ENCODE measurements at places on chromosomes 13 and 19.
A peak's percentile ranks its signal among the peaks of the same experiment; 100 is the strongest.

GRCh38 chr19:49420227-49420626, 3.0 kb downstream of the PTH2 start:
- no peaks in the 10 kb centered on the region for H3K27me3 ChIP-seq
- peaks cover 57% of the 10 kb centered on the region for H3K4me1 ChIP-seq
- H3K36me3 ChIP-seq, result no peaks in the 10 kb centered on the region

DNA sequence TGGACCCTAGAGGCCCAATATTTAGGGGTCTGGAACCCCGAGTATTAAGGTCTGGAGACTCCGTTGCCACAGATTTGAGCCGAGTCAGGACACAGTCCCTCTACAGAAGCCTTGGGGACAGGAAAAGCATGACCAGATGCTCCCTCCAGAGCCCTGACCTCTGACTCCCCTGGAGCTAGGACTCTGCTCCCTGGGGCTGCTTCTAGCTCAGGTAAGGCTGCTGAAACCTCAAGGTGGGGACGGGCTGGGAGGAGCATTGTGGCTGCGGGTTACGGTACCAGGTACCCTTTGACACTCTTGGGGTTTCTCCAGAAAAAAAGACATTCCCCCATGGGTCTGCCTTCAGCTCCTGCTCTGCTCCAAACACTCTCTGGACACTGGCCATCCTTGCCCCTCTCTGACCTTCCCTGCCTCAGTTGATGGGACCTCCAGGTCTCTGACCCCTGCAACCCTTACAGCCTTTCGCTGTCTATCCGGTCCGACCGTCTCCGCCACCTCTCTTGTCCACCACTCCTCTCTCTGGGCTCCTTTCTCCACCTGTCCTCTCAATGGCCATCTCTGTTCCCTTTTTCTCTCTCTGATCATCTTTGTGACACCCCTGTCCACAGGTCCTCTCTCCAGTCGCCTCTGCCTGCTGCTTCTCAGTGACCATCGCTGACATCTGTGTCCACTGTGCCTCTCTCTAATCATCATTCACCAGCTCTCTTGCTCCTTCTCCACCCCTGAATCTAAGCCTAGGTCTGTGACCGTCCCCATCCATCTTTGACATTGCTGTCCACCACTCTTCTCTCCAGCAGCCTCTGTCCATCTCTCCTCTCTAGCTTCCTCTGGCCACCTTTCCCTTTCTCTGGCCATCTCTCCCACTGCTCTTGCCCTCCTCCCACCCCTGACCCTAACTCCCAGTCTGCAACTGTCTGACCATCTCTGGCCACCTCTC, 1.4 kb downstream of the LRFN3 start:
- no peaks in the 10 kb centered on the region for H3K36me3 ChIP-seq
- DNase-seq, result no peak
- H3K27ac ChIP-seq, result no peak overlapping the region
- H3K4me1 ChIP-seq, result peaks cover 30% of the 10 kb centered on the region
- no peaks in the 10 kb centered on the region for H3K27me3 ChIP-seq

DNA sequence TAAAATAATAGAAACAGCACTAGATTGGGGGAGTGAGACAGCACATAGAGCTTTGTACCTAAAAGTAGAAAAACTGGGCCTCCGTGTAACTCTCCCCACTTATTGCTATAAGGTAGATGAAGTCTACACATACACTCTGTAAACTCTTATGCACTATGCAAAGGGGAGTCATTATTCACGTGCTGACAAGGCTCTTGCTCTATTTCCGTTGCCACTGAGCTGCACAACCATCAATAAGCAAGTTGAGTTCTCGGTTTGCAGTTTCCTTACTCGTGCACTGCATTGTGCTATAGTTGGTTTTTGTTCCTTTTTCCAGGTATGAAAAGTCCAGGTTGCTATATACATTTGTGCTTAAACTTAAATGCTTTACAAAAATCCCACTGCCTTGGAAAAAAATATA, 294.0 kb upstream of the DACH1 start:
- no peak for DNase-seq
- H3K27me3 ChIP-seq, result no peaks in the 10 kb centered on the region
- no peaks in the 10 kb centered on the region for H3K36me3 ChIP-seq
- no peak overlapping the region for H3K4me3 ChIP-seq
- no peaks in the 10 kb centered on the region for H3K4me1 ChIP-seq

GRCh38 chr19:48135411-48135810, 24.8 kb upstream of the PLA2G4C start:
- H3K4me1 ChIP-seq, result no peaks in the 10 kb centered on the region
- no peaks in the 10 kb centered on the region for H3K36me3 ChIP-seq
- no peak overlapping the region for H3K27ac ChIP-seq
- peak; percentile 83 for DNase-seq
- H3K27me3 ChIP-seq, result no peaks in the 10 kb centered on the region

DNA sequence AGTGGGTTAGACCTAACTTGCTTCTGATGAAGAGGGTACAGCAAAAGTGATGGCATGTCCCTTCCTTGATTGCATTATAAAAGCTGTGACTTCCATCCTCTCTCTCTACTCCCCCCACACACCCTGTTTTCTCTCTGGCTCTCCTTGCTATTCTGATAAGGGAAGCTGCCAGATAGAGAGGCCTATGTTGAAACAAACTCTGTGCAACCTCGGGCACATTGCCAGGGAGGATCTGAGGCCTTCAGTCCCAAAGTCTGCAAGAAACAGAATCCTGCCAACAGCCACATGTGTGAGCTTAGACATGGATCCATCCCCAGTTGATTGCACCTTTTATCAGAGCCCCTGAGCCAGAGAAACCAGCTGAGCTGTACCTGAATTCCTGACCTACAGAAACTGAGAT, 44.8 kb upstream of the ARGLU1 start:
- H3K4me1 ChIP-seq, result no peaks in the 10 kb centered on the region
- no peaks in the 10 kb centered on the region for H3K27me3 ChIP-seq
- H3K27ac ChIP-seq, result no peak overlapping the region
- no peak overlapping the region for H3K4me3 ChIP-seq

- H3K36me3 ChIP-seq, result no peaks in the 10 kb centered on the region
- no peaks in the 10 kb centered on the region for H3K27me3 ChIP-seq
- no peak overlapping the region for H3K27ac ChIP-seq
- no peak for DNase-seq
- H3K4me1 ChIP-seq, result no peaks in the 10 kb centered on the region
Observed at GRCh38 chr13:72504131-72504841, 223.1 kb downstream of the MZT1 start.

- no peaks in the 10 kb centered on the region for H3K27me3 ChIP-seq
- H3K4me1 ChIP-seq, result no peaks in the 10 kb centered on the region
- DNase-seq, result no peak
Observed at GRCh38 chr13:42946927-42947326, 45.1 kb downstream of the EPSTI1 start.

DNA sequence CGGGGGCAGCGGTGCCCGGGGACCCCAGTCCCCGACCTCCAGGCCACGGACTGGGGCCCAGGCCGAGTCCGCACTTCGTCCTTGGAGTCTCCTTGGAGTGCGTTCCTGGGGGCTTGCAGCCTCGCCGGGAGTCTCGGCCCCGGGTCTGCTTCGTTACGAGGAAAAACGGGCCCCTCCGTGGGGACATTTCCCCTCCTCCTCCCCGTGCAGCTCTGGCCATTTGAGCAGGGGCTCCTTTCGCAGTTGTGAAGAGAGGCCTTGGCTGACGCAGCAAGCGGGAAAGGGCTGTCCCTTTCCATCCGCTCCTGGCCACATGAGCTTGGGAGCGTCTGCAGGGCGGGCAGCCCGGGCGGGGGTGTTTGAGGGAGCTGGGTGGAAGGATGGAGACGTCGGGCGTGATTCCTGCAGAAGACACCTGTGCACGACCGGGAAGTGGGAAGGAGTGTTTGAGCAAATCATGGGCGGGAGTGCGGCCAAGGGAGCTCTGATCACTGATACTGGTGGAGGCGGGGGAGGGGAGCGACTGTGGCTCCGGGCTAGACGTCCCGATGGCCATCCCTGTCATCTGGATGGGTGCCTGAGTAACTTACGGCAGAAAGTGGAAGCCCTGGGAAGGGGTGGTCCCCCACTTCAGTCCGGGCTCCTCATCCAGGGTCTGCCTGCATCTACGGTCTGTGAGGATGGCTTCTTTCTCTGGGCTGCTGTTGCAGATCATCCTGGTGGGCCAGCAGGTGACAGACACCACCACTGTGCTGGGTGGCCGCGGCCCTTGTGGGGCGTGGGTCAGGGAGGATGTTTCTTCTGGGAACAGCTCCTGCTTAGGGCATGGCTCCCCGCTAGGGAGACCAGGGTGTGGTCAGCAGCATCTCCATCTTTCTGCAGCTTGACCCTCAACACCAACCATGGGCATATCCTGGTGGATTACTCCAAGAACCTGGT, 736 bp downstream of the GPI start:
- H3K4me1 ChIP-seq, result peaks cover 29% of the 10 kb centered on the region
- H3K4me3 ChIP-seq, result peak overlapping the region; percentile 100
- H3K36me3 ChIP-seq, result peaks cover 35% of the 10 kb centered on the region
- H3K27me3 ChIP-seq, result no peaks in the 10 kb centered on the region
- DNase-seq, result peak; percentile 58
- H3K27ac ChIP-seq, result peak overlapping the region; percentile 72

GRCh38 chr13:109331898-109332297, 454.5 kb downstream of the IRS2 start:
- no peaks in the 10 kb centered on the region for H3K36me3 ChIP-seq
- no peak overlapping the region for H3K27ac ChIP-seq
- no peak overlapping the region for H3K4me3 ChIP-seq
- H3K4me1 ChIP-seq, result no peaks in the 10 kb centered on the region
- no peak for DNase-seq

- H3K36me3 ChIP-seq, result no peaks in the 10 kb centered on the region
- DNase-seq, result no peak
- H3K4me3 ChIP-seq, result no peak overlapping the region
- peaks cover 6% of the 10 kb centered on the region for H3K4me1 ChIP-seq
- H3K27me3 ChIP-seq, result no peaks in the 10 kb centered on the region
- H3K27ac ChIP-seq, result no peak overlapping the region
Observed at GRCh38 chr13:43245374-43245964, 222.1 kb downstream of the DNAJC15 start.

DNA sequence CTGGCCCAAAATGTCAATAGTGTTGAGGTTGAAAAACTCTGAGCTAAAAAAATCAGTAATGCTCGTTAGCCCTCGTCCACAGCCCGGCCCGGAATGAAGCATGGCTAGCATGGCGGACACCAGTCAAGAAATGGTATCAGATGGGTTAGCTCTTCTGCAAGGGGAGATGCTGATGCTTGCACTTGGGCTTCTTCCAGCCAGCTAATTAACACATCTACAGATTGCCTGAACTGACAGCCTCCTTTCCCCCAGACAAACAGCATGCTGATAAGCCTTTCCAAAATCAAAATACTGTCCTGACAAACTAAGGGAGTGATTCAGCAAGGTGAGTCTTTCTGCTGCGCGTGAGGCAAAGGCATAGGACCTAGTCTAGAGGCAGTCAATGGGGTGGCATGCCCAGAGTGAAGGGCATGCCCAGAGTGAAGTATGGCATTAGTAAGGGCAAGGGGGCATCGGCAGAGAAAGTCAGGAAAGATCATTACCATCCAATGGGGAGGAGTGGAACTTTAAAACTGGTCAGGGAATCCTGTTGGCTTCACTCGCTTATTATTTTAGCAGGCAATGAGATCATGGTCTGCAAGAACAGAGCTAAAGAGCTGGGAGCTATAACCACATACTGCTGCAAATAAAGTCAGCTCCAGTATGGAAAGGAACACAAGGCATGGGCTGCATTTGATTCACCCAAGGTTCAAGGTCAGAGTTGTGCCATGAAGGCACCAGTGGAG, 30.2 kb upstream of the UBE2L5 start:
- DNase-seq, result no peak
- no peak overlapping the region for H3K4me3 ChIP-seq
